ENCODE measurements at places on chromosomes 1 and 21.

- DNase-seq, result no peak
Measured at GRCh38 chr1:220579317-220579716, 51.4 kb downstream of the MARK1 start.

DNA sequence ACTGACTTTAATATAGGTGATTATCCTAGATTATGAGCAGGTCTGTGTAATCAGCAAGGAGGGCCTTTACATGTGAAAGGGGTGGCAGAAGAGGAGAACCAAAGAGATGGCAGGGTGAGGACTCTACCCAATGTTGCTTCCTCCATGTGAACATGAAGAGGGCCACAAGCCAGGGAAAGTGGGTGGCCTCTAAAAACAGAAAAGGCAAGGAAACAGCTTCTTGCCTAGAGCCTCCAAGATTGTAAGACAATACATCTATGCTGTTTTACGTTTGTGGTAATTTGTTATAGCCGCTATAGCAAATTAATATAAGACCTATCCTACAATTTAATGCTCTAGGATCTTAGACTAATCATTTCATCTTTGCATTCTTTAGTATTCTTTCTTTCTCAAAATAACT, 85.5 kb downstream of the PLPP3 start:
- no peak for DNase-seq

DNA sequence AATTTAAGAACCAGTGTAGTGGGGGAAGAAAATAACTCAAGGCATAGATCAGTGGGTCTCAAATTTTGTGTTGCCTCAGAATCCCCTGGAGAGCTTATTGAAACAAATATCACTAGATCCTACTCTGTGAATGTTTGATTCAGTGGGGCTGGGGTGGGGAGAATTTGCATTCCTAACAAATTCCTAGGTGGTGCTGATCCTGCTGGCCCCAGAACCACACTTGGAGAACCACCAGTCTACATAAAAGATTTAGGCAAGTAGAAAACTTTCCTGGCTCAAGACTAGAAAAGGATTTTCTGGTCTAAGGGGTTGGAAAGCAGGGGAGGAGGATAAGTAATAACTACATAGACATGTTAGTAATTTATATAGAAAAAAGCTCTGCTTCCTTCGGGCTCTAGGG, 34.1 kb upstream of the C1orf21 start:
- no peak for DNase-seq

DNA sequence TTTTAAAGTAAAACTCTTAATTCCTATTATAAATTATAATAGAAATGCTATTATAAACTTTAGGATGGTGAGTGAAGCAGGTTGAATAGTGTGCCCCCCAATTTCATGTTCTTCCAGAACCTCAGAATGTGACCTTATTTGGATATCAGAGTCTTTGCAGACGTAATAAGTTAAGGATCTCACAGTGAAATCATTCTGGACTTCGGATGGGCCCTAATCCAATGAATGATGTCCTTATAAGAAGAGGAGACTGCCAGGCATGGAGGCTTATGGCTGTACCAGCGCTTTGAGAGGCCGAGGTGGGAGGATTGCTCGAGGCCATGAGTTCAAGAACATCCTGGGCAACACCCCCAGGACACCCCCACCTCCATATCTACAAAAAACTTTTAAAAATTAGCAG, 9.4 kb upstream of the MT1HL1 start:
- DNase-seq, result no peak

DNA sequence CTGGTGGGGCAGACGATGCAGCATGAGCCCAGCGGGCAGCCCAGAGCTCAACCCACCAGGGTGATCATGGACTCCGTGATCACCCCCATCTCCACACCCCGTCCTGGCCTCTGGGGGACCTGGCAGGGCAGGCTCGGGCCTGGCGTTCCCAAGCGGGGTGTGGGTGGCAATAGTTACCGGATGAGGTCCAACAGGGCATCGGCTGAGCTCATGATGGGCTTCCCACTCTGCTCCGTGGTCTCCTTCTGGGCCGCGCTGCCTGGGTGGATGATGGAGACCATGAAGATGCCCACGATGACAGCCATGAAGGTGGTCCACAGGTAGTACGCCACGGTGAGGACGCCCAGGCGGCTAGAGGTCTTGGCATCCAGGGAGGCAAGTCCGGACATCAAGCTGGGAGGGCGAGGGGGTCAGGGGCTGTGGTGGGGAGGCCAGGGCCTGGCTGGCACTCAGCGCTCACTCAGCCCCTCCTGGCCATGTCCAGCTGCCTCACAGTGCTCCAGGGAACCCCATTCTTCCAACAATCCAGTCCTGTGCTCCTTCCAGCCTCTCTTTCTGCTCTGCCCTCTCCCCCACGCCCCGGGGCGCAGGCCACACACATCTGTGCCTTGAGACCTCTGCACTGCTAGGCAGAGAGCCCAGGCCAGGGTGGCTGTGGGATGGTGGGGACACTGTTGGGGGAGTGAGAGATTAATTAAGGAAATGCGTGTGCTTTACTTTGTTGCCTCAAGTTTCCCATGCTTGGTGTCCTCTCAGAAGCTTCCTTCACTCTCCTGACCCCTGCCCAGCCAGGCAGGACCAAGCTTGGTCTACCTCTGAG, 27.6 kb downstream of the SLC1A7 start:
- DNase-seq, result no peak

DNA sequence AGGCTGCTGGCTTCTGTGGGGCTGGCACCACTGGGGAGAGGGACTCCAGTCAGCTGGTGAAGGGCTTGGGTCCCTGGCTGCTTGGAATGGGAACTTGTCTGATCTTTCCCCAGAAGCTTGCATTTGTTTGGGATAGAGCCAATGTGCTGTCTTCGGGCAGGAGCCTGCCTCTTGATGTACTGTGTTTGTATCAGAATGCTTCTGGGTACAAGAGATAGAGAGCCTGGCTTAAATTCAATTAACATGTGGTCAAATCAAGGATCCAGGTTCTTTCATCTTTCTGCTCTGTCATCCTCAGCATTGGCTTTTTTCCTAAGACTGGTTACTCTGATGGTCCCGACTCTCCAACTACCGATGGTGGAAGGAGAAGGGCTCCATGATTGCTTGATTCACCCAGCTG, 16.0 kb upstream of the PROK1 start:
- DNase-seq, result no peak

DNA sequence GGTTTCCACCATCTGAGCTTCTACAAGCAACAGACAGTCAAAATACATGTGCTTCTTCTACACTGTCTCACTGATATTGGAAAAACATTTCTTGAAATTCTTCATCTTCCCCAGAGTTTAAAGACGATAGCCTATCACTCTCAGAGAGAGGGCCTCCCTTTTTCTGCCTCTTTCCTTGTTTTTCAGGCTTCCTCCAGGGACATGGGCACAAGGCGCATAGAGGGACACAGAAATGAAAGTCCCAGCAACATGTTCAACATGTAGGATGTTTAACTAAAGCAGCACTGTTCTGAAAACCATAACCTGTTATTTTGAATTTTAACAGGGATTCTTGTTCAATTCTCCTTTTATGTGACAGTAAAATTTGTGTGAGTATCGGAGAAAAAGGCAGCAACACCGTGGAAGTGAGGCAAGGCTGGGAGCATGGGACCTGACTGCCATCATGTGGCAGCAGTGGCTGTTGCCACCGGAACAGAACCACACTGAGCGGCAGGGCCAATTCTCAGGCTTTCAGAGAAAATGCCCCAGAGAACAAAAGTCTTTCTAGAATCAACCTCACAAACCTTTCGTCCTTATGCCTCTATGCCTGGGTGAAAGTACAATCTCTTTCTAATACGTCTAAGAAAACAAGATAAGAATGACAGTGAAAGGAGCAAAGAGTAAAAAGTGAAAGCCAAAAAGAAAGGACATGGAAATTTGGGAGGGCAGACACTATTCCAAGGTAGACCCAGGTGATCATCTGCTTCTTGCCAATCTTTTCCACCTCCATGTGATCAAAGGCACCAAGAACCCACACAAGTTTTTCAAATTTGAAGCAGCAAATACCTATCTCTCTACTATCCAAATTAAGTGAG, 54.5 kb downstream of the PCNX2 start:
- no peak for DNase-seq

DNA sequence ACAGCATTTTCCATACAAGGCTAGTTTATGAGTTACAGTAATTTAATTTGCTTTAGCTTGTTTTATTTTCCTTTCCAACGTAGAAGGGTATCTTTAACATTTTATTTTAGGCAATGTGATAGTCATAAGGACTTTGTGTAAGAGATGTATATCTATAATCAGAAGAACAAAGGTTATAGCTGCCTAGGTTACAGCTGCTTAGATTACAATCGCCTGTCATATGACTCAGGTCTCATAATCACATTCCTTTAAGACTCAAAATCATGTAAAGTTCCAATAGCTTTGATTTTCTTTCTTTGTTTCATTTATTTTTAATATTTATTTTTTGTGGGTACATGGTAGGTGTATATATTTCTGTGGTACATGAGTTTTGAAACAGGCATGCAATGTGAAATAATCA, 37.8 kb upstream of the COP1 start:
- no peak for DNase-seq

DNA sequence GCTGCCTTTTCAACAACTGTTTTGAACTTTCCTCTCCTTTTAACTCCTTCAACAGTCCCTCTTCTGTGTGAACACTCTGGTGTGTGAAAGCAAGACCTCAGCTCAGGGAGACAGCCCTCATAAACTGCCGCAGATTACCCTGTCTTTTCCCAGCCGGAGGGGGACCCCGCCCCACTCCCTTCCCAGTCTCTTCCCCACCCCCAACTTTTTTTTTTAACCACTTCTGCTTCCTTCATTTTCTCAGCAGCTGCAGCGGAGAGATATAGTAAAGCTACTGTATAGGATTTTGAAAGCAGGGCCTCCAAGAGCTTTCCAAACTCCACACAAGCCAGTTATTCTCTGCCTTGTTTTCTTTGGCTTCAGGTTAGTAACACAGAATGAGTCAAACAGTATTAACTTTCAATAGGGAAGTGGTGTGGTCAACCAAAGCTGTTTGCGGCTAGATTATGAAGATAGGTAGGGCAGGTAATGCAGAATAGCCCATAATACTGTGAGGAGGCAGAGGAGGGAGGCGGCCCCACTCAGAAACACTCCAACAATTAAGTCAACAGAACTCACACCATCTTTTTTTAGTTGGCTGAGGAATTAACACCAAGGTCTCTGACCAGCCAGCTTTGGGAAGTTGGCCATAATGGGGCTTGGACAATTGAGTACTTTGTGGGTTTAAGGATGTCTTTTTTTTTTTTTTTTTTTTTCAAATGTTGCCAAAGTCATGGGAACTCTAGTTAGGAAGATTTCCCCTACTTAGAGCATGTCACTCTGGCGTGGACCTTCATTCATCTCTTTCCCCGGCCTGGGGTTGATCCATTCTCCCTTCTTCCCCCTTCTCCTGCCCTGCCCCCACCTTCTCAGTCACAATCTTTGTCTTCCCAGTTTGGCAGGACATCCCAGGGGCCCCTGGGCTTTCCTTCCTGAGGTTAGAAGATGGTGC, 177.0 kb downstream of the CLIC6 start:
- DNase-seq, result no peak

DNA sequence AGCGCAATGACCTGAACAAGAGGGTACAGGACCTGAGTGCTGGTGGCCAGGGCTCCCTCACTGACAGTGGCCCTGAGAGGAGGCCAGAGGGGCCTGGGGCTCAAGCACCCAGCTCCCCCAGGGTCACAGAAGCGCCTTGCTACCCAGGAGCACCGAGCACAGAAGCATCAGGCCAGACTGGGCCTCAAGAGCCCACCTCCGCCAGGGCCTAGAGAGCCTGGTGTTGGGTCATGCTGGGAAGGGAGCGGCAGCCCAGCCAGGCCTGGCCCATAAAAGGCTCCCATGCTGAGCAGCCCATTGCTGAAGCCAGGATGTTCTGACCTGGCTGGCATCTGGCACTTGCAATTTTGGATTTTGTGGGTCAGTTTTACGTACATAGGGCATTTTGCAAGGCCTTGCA, 5.4 kb upstream of the CCDC28B start:
- no peak for DNase-seq

DNA sequence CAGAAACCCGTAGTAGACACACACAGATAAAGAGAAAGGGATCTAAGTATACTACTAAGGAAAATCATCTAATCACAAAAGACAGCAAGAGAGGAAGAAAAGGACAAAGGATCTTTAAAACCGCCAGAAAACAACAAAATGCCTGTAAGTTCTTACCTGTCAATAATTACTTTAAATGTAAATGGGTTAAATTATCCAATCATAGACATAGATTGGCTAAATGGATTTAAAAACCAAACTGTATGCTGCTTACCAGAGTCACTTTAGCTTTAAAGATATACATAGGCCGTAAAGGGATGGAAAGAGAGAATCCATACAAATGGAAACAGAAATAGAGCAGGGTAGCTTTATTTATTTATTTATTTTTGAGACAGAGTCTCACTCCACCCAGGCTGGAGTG, 44.0 kb downstream of the FLVCR1 start:
- no peak for DNase-seq

DNA sequence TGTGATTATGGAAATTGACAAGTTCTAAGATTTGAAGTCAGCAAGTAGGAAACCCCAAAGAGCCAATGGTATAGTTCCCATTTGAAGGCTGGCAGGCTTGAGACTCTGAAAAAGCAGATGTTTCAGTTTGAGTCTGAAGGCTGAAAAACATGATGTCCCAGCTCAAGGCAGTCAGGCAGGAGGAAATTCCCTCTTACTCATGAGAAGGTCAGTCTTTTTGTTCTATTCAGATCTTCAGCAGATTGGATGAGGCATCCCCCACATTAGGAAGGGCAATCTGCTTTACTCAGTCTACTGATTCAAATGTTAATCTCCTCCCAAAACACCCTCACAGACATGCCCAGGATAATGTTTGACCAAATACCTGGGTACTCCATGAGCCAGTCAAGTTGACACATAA, 372.5 kb upstream of the ST6GALNAC5 start:
- DNase-seq, result no peak

GRCh38 chr1:248165186-248165585, 9.4 kb upstream of the OR2M2 start:
- no peak for DNase-seq

GRCh38 chr1:186426118-186426517, 34.8 kb downstream of the PDC start:
- DNase-seq, result no peak

- DNase-seq, result no peak
Measured at GRCh38 chr1:21337010-21337437, 46.8 kb upstream of the ECE1 start.

- DNase-seq, result peak; percentile 63
Measured at GRCh38 chr1:222465211-222466041, 82.5 kb downstream of the HHIPL2 start.

GRCh38 chr1:161267321-161267720, 8.8 kb downstream of the PCP4L1 start:
- DNase-seq, result no peak

GRCh38 chr1:202615501-202616354, 94.5 kb downstream of the SYT2 start:
- DNase-seq, result no peak

- DNase-seq, result no peak
Measured at GRCh38 chr1:37561133-37562132, 4.7 kb downstream of the DNALI1 start.

- no peak for DNase-seq
Measured at GRCh38 chr1:75265792-75266191, 131.6 kb downstream of the LHX8 start.
